Tibial nerve (tissue), 4 donors: ENCODE measurements at places on chromosomes 12 and 14. TPM values are rescaled to one million over a fixed set of nuclear protein-coding genes. Genes with fewer than 3 reads are reported as not detected.

DNA sequence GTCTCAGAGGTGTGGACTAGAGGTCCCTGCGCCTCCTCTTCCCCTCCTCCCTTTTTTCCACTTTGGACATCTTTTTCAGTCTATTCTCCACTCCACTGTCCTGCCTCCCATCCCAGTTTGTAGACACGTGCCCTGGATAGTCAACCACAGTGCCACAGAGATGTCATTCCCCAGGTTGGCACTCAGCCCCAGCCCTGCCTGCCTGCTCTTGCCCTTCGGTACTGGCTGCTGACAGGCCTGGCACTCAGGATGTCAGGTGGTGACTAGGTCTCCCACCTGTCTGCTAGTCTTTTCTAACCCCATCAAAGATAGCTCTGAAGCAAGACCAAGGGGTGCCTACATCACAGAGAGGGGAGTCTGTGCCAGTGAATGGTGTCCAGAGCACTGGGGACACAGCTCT is 15.8 kb downstream of the KRT71 start:
- DNase-seq = no peak

DNA sequence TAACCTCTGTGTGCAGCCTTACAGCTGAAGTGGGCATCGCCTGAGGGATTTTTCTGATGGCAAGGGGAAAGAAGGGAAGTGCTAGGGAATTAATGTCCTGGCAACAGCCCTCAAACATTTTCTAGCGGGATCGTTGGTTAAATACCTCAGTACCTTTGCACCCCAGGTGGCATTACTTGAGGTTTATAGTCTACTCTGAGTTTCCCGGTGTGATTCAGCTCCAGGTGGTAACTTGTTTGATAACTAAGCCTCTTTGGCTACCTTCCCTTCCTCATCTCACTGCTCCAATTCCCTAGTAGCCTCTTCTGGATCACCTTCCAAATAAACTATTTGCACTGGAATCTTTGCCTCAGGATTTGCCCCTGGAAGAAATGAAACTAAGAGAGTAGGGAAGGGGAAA is 237.0 kb upstream of the SSTR1 start:
- DNase-seq = no peak

- no peak for DNase-seq
Observed at GRCh38 chr12:79162948-79163347, 298.4 kb downstream of the SYT1 start.

DNA sequence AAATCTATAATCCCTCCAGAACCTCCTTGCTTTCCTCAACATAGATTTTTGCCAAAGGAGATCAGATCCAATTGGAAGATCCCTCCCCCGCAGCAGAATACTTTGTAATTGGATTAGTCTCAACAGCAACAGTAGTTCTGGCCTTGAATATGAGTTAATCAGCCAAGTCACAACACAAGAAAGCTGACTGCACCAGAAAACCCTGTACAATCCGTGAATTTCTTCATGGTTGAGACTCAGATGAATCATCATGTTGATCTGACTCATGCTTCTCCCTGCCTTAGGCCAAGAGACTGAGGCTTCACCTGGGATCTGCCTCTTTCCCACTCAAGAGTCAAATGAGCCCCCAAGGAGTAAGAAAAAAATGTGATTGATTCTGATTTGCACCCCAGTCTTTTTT is 3.0 kb upstream of the METTL17 start:
- DNase-seq = no peak

CRACR2A gene
- 4.9 TPM for total RNA-seq

METAP2 gene
- total RNA-seq = 78.6 TPM

FAM181A gene
- total RNA-seq = not detected
